Activated B cell treated with CpG ODN at 0.5 μM for 24 hours (primary cell): ENCODE measurements at places on chromosomes 6 and 20.

- no peak for DNase-seq
Measured at GRCh38 chr6:394641-395289, 3.2 kb downstream of the IRF4 start.

- DNase-seq, result peak; percentile 40
Measured at GRCh38 chr20:58228484-58229197, at the start of gene ANKRD60. TSS of gene ANKRD60 (minus strand) at chr20:58228653. CDS start at chr20:58228653, 0 bp downstream.

- no peak for DNase-seq
Measured at GRCh38 chr20:63132131-63132714, 83.7 kb downstream of the YTHDF1 start.

DNA sequence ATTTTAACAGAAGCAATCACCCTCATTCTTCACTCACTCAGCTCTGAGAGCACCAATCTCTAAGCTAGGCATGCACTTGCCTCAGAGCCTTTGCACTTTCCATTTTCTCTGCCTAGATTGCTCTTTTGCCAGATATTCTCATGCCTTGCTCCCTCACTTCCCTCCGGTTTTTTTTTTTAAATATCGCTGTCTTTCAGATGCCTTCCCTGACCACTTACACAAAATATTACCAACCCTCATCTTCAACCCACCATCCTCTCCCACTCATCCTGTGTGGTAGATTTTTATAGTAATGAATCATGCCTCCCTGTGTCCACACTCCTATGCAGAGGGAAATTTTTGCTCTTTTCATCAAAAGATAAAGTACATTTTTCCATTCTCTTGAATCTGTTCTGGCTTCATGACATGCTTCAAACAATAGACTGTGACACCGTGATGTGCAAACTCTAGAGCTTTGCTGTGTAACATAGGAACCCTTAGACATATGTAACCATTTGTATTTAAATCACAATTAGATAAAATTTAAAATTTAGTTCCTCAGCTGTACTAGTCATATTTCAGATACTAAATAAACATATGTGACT, 437.1 kb downstream of the UTRN start:
- no peak for DNase-seq

GRCh38 chr6:118890997-118891790, 2.8 kb upstream of the ASF1A start:
- DNase-seq, result no peak
